Mucosa of gallbladder (tissue), 1 donor: ENCODE measurements at places on chromosomes 12 and 14.

DNA sequence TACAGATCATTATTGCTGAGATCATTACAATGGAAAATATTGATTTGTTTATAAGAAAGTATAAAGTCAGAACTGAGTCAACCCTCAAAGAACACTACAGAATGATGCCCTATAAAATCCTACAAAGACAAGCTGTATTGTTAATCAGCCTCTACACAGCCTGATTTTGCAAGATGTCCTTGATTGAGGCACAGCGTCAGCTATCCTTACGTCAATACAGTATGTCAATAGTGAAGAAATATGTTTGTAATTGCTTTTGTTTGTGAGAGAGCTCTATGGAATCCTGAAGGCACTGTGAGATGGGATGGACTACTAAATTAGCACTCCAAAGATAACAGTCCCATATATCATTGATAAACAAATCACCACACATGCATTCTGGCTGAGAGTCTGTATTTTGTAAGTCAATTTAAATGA, 70.7 kb downstream of the RASSF9 start:
- DNase-seq = no peak

DNA sequence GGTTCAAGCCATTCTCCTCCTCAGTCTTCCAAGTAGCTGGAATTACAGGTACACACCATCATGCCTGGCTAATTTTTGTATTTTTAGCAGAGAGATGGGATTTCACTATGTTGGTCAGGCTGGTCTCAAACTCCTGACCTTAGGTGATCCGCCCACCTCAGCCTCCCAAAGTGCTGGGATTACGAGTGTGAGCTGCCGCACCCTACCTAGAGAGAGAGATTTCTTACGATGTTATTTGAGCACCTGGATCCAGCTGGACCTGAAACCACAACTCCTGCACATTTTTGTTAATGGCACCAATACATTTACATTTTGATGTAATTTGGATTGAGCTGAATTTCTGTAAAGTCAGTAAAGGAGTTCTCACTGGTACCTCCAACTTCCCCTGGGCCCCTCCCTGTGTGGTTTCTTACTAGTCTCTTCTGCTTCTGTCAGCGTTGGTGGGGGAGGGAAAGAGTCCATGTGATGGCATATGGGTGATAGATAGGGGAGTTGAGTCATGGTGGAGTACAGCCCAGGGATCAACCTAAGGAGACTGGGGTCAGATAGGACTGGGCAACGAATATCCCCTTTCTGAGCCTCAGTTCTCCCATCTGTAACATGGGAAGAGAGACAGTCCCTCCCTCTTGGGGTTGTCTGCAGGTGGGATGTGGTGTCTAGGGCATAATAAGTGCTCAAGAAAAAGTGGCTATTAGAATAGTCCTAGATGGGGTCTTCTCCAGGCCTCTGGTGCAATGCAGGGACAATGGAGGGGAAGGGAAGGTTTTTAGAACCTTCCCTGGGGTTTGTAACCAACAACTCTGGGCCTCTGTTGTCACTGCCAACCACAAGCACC, 83.3 kb upstream of the MED13L start:
- DNase-seq = no peak

DNA sequence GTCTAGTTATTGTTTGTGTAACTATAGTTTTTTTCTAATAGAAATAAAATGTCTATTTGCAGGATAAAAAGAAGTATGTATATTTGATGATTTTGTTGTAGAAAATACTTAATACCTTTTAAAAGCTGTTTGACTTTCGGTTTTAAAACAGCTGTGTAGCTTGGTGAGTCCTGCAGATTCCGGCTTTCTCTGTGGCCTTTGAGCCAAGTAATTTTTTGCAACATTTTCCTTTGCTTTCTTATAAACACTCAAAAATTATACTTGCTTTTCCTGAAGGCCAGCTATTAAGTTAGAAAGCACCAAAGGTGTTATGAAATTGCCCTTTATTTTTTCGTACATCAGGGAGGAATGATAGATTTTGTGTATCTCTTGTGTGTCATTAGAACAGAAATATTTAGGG, 63.6 kb downstream of the CRADD start:
- DNase-seq = no peak

DNA sequence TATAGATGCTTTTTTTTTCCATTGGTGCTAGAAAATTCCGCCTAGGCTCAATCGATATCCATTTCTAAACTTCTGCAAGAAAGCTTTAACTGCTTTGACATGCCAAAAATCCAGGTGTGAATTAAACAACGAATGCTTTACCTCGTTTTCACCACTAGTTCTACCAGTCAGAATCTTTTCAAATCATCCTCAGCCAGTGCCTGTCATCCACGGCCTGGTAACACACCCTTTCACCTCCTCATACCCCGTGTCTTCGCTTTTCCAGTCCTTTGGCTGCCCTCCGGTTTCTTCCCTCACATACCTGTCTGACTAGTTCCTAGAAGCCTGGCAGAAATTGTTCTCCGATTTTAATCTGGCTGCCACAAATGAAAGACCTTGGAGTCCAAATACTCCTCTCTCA, 1.4 kb upstream of the PHC1 start:
- DNase-seq = peak; percentile 21

DNA sequence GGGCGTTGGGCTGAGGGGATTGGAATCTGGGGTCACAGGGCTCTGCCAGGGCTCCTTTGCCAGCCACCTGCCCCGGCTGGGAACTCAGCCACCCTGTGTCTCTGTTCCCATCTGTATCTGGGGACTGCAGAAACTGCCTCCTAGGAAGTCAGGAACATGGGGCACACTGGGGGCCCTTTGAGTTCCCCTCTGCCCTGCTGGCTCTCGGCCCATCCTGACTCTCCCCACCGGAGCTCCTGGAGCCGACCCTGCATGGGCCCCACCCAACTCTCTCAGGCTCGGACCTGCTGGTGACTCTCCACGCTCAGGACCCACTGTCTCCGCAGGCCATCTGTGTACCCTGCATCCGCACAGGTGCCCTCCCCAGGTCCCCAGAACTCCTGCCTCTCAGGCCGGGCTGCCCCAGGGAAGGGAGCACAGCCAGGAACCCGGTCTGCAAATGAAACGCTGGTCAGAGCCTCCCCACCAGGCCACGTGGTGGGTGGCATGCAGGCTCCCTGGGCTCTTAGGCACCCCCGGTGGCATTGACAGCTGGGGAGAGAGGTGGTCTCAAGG, 82.8 kb downstream of the KIF26A start:
- DNase-seq = no peak

DNA sequence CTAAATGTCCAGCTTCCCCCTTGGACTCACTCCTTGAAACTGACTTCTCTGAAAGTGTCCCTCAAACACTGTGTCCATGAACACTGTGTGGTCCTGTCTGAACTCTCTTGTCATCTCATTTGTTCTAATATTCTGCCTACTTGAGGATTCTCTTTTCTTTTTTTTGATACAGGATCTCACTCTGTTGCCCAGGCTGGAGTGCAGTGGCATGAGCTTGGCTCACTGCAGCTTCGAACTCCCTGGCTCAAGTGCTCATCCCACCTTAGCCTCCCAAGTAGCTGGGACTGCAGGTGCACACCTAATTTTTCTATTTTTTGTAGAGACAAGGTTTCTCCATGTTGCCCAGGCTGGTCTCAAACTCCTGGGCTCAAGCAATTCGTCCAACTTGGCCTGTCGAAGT, 4.9 kb upstream of the HEBP1 start:
- no peak for DNase-seq

DNA sequence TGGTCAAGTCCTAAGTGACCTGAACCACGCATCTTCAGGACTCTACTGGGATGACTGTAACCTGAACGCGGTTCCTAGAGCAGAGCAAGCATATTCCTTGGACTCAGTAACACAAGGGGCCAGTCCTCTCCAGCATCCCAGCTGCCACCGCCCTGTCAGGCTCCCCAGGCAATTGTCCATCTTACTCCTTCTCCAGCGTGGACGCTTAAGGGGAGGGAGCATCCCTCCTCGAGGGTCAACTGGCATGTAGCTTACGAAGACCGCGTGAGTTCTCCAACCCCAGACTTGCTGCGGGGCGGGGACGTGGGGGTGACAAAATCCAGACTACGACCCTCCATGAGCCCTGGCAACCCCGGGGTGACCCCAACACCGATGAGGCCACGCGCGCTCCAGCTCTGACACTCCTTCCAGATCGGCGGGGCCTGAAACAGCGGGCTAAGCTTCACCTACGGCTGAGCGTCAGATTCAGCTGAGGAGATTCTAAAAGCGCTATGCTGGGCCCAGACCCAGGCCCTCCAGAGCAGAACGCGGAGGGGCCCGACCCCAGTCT, 846 bp upstream of the MTHFD1 start:
- DNase-seq = peak; percentile 11

DNA sequence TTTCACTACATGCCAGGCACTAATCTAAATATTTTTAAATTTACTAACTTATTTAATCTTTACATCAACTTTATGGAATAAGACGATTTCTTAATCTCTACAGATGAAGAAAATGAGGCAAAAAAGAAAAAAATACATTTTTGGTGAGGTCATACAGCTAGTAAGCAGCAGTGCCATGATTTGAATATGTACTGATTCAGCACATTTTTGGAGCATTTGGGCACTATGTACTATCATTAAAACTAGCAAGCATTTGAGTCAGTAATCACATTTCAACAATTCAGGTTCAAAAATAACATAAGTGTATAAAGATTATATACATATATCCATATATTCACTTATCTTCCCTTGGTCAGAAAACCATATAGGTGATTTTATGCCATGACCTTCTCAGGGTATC, 124.4 kb upstream of the TMTC1 start:
- DNase-seq = no peak

- no peak for DNase-seq
These were observed 64.0 kb downstream of the PIWIL1 start for GRCh38 chr12:130401703-130402102.

- DNase-seq = no peak
These were observed 99.6 kb downstream of the CAPZA3 start for GRCh38 chr12:18837505-18837904.

DNA sequence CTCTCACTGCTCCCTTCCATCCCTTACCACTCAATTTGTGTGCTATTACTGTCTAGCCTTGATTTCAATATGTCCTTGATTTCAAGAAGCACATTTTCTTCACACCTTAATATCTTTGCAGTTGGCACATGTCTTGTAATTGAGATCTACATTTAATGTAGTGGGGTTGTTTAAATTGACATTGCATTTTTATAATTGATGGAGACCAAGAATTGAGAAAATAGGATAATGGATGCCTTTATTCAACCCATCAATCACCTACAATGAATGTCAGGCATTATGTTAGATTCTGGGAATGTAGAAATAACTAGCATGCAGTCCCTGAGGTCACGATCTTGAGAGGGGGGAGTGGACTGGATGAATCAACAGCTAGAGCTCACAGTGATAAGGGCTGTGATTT, 94.6 kb downstream of the SMOC1 start:
- no peak for DNase-seq

DNA sequence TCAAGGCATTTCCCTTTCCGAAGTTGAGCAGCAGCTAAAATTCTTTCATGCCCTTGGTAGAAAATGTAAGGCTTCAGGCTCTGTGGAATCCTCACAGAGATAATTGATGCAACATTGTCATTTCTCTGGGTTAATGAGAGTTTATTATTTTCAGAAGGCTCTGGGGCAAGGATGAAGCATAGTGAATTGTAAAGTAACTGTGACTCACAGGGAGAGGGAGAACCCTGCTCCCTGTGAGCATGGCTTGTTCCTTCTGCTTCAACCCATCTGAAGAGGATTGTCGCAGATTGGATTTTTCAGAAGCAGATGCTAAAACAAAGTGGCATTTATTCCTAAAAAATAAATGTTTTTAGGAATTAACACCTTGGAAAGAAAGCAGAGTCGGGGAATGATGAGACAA, 41.2 kb downstream of the APOBEC1 start:
- no peak for DNase-seq

- DNase-seq = peak; percentile 30
These were observed 87.0 kb downstream of the DAD1 start for GRCh38 chr14:22502007-22502406.

DNA sequence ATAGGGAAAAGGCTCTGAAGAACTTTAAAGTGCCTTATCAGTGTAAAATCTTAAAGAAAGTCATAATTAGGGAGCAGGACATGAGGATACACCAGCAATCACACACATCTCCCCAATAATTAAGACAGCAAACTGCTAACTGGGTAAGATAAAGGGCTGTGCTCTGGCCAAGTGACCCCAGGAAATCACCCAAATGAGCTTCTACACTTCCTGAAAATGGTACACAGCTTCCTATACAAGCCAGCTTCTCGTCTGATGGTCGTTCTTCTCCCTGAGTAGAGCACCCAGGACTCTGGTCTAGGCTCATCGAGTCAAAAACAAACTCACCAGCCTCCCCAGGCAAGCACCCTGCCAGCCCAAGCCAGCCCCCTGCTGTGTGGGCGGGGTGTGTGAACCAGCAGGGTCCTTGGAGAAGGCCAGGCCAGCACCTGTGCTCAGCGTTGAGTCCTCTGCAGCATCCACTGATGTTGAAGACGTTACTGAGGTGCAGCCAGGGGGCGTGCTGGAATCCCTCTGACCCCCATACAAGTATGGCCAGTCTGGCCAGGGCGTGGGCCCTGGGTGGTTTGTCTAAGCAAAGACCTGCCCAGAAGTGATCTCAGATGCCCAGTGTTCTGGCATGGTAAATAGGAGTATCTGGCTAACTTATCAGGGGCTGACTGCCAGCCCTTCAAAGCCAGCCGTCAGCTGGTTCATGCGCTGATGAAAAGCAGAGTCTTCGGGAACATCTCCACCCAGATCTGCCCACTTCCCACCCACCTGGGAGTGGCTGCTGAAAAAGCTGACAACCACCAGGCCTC, 41.4 kb downstream of the ACTN1 start:
- peak; percentile 84 for DNase-seq

DNA sequence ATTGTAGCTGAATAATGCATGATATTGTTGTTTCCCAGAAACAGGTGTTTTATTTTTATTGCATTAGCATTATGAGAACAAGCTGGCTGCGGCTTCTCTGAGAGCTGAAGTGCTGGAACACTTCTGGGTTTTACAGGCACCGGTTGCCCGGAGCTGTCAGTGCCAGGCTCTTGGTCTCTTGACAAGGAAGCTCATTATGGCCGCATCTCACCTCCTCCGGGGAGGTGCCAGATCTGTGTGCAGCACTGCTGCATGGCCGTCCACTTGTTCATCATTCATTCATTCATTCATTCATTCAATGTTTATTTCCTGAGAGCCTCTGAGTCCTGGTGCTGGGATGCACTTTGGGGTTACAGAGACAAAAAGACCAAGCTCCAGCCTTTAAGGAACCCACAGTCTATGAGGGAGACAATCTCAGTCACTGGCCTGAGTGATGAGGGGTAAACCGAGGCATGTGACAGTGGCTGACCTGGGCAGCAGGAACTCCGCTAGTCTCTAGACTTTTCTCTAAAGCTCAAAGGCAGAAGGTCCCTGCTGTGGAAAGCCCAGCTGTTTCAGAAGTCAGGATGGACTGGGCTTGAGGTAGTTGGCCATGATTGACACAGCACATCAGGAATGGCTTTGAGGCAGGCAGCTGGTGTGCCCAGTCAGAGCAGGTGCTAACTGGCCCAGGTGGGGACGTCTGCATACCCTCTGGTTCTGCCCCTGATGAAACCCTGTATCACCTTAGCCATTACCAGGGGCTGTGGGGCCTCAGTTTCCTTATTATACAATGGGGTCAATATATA, 181.0 kb downstream of the ADGRD1 start:
- peak; percentile 8 for DNase-seq

GRCh38 chr14:74464785-74465184, 28.3 kb downstream of the NPC2 start:
- DNase-seq = no peak

- DNase-seq = no peak
These were observed 16.0 kb downstream of the SSPN start for GRCh38 chr12:26211331-26211730.

GRCh38 chr12:11580125-11580751, 69.2 kb upstream of the ETV6 start:
- DNase-seq = peak; percentile 63
